ENCODE measurements at places on chromosomes 4 and X. TPM values are rescaled to one million over a fixed set of nuclear protein-coding genes. Genes with fewer than 3 reads are reported as not detected.

DNA sequence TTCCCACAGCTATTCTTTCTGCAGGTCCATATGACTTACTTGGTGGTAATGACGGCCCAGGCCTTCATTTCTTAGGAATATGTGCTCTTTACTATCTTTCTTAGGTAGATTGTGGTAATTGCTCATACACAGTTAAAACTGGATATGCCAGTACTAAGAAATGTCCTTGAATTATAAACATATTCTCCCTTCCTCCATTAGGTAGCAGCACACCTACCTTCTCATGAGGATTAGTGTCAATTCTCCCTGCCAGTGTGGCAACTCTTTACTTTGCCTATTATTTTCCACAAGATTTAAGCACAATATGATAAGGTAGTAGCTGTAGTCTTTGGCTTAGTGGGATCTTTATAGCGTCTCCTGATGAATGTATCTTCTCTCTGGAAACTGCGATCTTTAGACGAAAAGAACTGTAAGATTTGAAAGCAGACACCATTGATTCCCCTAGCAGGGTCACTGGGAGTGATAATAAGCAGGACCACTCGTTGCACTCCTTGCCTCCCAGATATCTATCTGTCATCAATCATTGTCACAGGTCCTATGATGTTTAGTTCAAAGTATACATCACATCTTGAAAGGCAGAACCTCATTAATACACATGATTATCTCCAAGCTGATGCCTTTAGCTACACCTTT lies 1240.7 kb downstream of the C4orf33 start:
- no peak overlapping the region for H3K4me3 ChIP-seq
- H3K36me3 ChIP-seq: no peaks in the 10 kb centered on the region

- H3K27ac ChIP-seq: no peak overlapping the region
- H3K27me3 ChIP-seq: no peaks in the 10 kb centered on the region
- no peaks in the 10 kb centered on the region for H3K4me1 ChIP-seq
- DNase-seq: no peak
- H3K36me3 ChIP-seq: no peaks in the 10 kb centered on the region
These were observed 209.1 kb downstream of the RELL1 start for GRCh38 chr4:37477126-37477525.

DNA sequence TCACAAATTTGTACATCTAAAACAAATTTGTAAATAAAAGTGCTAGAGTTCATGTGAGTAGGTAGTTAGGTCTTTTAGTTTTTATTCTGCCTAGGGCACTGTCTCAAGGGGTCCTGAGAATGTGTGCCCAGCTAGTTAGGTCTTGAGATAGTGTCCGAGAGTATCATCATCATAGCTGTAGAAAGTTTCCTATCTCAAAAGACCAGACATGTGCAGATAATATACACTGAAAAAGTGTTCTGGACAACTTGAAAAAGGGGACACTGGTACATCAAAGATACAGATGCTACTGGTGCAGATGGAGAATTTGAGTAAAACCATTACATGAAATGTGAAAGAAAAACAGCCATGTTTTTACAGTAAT lies 1.8 kb upstream of the ZCCHC4 start:
- no peak overlapping the region for H3K4me3 ChIP-seq
- H3K27ac ChIP-seq: no peak overlapping the region
- no peaks in the 10 kb centered on the region for H3K4me1 ChIP-seq
- DNase-seq: no peak
- H3K36me3 ChIP-seq: no peaks in the 10 kb centered on the region
- H3K27me3 ChIP-seq: no peaks in the 10 kb centered on the region

GRCh38 chr4:114249561-114249960 lies 270.1 kb upstream of the ARSJ start:
- no peaks in the 10 kb centered on the region for H3K36me3 ChIP-seq
- no peak for DNase-seq
- no peak overlapping the region for H3K27ac ChIP-seq
- no peaks in the 10 kb centered on the region for H3K27me3 ChIP-seq
- H3K4me1 ChIP-seq: no peaks in the 10 kb centered on the region

DNA sequence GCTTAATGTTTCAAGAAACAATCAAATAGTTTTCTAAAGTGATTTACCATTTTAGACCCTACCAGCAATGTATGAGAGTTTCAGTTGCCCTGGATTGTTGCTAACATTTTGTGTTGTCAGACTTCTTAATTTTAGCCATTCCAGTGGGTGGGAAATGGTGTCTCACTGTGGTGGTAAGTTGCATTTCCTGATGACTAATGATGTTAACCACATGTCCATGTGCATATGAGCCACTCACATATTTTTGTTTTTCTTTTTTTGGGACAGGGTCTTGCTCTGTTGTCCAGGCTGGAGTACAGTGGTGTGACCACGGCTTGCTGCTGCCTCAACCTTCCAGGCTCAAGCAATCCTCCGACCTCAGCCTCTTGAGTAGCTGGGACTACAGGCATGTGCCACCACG lies 48.3 kb downstream of the MED28 start:
- no peaks in the 10 kb centered on the region for H3K27me3 ChIP-seq
- no peak overlapping the region for H3K27ac ChIP-seq
- no peak overlapping the region for H3K4me3 ChIP-seq
- H3K4me1 ChIP-seq: no peaks in the 10 kb centered on the region
- H3K36me3 ChIP-seq: no peaks in the 10 kb centered on the region

FRG2 gene
- total RNA-seq: not detected

BANK1 gene
- 0.87 TPM for total RNA-seq
